ENCODE measurements at places on chromosomes 11 and 22.

DNA sequence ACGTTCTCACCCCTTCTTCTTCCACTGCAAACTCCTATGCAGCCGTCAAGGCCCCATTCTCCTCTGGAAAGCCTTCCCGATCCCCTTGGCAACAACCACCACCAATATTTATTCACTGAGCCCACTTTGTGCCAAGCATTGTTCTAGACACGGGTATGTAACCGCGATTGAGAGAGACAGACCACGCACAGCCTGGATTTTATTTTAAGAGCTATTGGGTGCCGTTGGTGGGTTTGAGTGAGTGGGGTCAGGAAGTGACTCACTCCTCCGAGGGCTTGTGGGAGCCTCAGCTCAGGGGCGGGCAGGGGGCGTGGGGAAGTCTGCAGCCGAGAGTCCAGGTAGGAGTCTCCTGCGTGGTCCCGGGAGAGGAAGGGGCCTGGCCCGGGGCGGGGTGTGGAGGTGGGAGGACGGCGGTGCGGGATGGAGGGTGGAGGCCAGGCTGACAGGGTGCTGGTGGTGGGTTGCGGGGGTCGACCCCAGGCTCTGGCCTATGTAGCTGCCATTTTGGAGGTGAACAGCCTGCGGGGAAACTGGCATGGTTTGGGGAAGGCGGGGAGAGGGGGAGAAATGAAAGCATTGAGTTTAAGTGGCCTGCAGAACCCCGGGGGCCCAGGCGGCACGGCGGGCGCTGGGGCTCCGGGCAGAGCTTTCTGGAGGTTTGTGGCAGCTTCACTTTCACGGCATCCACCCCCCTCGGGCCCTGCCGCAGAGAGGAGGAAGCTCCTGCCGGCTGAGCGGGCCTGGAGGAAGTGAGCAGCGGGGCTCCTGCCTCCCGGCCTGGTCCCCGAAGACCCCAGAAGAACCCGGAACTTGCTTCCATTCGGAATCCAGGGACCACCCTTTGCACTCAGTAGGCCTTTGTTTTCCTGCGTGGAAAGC, 547 bp downstream of the PARVG start:
- DNase-seq: peak; percentile 5

- DNase-seq: no peak
Observed at GRCh38 chr11:40094954-40095353, 1364.5 kb downstream of the LRRC4C start.

DNA sequence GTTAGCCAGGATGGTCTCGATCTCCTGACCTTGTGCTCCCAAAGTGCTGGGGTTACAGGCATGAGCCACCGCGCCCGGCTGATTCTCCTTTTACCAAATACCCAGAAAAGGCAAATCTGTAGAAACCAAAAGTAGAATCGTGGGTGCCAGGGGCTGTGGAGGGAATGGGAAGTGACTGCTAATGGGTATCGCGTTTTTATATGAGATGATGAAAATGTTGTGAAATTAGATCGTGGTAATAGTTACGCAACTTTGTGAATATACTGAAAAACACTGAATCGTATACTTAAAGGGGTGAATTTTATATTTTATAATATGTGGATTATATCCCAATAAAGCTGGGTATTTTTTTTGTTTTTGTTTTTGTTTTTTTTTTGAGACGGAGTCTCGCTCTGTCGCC, 48.2 kb upstream of the CREB3L1 start:
- no peak for DNase-seq

DNA sequence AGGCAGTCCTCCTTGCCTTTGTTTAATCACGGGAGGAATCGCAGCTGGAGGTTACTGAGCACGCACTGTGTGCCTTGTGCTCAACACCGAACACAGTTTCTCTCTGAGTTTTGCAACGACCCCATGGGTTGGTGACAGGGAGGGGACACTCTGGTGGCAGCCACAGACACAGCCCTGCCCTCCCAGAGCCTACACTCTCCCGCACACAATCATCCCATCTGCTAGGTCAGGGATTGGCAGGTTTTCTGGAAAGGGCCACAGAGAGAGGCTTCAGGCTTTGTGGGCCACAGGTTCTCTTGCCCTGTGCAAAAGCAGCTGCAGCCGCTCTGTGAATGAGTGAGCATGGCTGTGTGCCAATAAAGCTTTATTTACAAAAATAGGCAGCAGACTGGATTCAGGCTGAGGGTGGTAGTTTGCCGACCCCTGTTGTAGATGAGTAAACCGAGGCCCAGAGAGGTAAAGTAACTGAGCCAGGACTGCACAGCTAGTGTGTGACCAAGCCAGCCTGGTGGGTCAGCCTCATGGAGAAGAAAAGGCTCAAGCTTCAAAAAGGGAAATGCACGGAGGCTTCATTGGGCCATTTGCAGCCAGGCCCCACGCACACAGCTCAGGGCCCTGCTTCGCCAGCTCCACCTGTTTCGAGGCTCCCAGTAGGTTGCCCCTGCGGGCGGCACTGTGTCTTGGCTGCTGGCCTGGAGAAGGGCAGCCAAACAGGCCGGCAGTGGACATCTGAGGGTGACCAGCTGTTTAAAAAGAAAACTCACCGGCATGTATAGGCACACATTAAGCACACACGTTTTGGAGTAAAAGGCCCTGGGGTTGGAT, 16.3 kb downstream of the LTO1 start:
- no peak for DNase-seq

DNA sequence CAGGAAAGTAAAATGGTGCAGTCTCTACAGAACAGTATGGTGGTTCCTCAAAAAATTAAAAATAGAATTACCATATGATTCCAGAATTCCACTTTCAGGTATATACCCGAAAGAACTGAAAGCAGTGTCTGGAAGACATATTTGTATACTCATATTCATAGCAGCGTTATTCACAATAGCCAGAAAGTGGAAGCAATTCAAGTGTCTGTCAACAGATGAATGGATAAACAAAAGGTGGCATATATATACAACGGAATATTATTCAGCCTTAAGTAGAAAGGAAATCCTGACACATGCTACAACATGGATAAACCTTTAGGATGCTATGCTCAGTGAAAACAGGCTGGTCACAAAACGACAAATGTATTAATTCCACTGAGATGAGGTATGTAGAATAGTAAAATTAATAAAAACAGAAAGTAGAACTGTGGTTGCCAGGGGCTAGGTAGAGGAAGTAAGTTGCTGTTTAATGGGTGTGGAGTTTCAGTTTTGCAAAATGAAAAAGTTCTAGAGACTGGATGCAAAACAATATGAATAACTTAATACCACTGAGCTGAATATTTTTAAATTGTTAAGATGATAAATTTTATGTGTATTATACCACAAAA, 14.5 kb downstream of the SAA1 start:
- DNase-seq: no peak

Measured in pons (tissue), 1 donor.